ENCODE measurements at places on chromosomes 3 and 15.

DNA sequence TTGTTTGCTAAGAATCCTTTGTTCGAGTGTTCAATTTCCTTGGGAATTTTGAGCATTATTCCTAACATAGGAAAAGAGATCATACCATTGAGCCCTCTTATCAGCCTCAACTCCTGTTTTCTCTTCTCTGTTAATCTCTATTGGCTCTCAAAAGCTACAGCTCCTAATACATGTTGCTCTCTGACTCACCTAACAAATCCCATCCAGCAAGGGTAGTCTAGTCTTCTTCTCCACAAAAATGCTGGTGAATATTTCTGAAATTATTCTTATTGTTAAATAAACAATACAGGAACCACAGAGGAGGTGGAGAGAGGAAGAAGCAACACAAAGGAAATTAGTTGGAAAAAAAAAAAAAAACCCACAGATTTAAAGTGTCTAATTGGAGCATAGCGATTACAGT, 325.8 kb upstream of the NAALADL2 start:
- ATAC-seq, result no peak

GRCh38 chr3:38268522-38268921, 2.9 kb downstream of the SLC22A13 start:
- ATAC-seq, result no peak

DNA sequence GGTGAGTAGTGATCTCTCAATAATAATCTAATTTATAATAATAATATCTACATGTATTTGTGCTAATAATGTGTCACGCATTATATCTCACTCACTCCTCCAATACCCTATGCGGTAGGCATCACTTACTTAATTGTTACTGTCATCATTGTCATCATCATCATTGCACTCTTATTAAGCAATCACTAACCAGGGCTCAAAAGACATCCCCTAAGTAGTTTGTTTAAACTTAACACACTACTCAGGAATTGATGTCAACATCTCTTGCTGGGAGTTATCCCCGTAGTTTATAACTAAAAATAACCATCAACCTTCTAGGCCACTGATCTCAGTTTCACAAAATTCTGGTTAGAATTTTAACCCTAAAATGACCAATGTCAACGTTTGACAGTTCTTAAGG, 56.8 kb upstream of the ICE2 start:
- ATAC-seq, result no peak

- ATAC-seq, result no peak
These were observed 1.0 kb downstream of the TOPAZ1 start for GRCh38 chr3:44242721-44243120.

DNA sequence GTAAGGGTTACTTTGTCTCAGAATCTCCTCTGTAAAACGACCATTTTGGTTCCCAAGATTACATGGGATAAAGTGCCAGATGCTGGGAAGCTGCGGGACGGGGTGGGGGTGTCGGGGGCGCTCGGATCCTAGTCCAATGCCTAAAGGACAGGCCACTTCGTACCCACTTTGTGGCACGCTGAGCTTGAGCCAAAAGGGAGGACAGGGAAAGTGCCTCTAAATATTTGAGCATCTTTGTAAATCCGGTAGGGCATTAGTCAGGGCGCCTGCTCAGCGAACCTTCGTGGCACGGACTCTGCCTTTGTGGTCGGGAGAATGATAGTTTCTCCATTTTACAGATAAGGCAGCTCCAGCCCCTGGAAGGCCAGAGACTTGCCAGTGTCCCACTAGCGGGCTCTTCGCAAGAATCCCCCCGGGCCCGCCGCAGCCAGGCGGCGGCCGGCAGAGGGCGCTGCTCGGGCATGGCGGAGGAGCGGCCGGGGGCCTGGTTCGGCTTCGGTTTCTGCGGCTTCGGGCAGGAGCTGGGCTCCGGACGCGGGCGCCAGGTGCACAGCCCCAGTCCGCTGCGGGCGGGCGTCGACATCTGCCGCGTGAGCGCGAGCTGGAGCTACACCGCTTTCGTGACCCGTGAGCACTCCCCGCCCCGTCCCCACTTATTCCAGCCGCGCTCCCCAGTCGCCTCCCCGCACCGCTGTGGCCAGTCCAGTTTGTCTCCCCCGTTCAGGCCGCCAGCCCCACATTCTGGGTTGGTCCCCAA, 1.8 kb downstream of the RCCD1 start:
- no peak for ATAC-seq

- ATAC-seq, result peak; percentile 22
These were observed 740 bp upstream of the NSMCE3 start for GRCh38 chr15:29270169-29270955.

DNA sequence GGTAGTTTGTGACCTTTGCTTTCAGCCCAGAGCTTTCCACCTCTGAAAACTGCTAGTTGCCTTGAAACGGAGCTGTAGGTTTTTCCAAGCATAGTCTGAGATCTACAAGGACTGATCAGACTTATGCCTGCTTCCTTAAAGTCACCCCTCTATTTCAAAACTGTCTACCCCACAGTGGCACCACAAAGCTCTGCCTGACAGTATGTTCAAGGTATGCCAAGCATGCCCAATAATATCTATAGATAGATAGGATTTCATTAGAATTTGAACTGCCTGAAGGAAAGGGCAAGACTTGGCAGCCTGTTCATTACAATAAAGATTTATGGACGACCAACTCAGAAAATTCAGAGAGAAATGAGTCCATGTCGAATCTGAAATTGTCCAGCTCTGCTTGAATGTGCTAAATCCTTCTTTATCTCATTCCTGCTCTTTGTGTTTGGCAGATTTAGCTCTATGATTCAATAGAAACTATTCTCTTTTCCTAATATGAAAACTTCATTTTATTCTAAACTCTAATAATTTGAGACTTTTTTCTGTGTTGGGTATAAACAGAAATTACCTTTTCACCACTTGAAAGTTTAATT, 227.6 kb upstream of the TBC1D5 start:
- no peak for ATAC-seq

DNA sequence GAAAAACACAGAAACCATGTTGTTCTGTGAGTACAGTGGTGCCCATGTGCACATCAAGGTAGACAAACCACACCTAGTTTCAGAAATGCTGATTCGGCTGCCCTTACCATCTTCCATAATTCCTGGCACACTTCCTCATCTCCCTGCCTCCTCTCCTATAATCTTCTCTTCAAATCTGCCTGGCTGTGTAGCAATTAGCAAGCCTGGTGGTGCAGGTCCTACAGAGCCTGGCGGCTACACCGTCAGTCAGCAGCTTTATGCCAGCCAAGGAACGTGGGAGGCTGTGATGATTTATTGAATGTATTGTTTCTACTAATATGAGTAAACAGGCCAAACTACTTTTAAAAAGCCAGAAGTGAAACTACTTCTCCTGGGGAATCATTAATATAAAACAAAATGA, 106.8 kb downstream of the SEMA6D start:
- no peak for ATAC-seq

DNA sequence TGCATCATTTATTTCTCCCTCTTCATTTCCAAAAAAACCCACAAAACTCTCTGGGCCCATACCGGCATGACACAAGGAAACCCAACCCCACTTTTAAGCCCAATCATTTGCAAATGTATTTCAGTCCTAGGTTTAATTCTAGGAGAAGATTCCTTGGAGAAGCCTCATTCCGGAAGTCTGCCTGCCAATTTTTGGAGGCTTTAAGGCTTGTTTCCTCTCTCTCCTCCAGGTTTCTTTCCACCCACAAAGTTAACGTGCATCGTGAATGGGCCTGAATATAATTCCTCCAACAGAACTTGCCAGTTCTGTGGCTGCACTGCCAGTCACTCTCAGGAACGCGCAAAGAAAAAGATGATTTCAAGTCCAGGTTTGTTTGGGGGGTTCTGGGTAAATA, 69.9 kb upstream of the FOXP1 start:
- no peak for ATAC-seq

- no peak for ATAC-seq
These were observed 29.9 kb downstream of the ACKR4 start for GRCh38 chr3:132626955-132627354.

DNA sequence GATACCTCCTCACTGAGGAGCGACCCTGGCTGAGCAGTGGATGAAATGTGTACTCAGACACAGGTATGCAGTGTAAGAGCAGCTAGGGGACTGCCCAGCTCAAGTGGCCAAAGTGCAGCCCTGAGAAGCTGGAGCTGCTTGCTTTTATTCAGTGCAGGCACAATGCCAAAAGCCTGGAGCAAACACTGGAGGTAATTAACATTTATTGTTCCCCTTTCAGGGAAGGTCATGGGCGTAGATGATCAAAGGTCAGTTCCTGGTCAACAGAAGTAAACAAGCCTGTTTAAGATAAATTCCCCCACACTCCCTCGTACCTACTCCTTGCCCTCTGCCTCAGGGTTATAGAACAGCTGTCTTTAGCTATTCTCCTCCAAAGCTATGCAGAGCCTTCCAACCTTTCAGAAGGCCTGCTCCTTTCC, 17.5 kb downstream of the PLA2G4F start:
- ATAC-seq, result no peak

GRCh38 chr3:5739299-5739935, 551.9 kb downstream of the EDEM1 start:
- ATAC-seq, result no peak

DNA sequence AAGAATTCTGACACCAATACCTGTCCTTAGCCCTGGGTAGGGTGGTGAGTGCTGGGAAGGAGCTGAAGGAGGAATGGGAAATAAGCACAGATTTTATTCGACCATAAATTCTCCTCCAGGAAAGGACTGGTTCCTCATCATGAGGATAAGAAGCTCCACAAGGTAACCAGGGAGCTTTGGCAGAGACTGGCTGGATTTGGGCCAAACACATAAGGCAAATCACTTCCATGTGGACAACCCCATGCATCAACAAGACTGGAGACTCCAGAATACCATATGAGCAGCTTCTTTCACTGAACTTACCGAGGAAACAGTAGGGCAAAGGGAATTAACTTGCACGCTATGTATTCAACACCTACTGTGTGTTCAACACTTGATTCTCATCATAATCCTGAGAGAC, 312.5 kb downstream of the NTRK3 start:
- ATAC-seq, result no peak

GRCh38 chr3:173584838-173585831, 187.6 kb downstream of the NLGN1 start:
- ATAC-seq, result no peak

GRCh38 chr3:69012100-69012799, 1.2 kb downstream of the EOGT start:
- no peak for ATAC-seq

GRCh38 chr15:47870300-47870955, 153.1 kb downstream of the SEMA6D start:
- no peak for ATAC-seq

DNA sequence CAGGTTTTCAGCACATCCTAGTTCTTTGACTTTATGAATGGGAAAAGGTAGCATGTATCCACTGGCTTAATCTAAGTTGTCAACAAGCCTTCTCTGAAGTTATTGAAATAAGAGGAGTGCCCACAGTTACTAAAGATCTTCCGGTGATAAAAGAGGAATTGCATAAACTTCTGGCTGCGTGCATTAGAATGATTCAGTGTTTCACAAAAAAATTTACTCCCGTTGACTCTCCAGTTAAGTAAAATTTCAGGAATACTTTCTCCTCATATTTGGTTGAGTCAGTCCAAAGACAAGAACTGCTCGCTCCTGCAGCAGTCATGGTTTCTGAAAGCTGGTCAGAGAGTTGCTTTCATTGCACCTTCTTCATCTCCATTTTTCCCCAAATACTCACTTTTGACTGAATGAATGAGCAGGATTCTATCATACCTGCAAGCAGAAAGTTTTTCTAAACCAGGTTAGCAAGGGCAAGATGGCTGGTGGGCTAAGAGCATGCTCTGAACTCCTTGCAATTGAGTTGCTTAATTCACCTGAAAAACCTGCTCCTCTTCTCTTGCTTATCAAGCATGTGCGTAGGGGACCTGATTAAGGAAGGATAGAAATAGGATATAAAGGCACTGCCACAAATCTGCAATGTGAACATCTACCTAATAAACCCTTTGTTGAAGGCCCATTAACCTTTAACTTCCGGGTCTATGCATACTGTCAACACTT, 64.2 kb upstream of the TIMP4 start:
- no peak for ATAC-seq

DNA sequence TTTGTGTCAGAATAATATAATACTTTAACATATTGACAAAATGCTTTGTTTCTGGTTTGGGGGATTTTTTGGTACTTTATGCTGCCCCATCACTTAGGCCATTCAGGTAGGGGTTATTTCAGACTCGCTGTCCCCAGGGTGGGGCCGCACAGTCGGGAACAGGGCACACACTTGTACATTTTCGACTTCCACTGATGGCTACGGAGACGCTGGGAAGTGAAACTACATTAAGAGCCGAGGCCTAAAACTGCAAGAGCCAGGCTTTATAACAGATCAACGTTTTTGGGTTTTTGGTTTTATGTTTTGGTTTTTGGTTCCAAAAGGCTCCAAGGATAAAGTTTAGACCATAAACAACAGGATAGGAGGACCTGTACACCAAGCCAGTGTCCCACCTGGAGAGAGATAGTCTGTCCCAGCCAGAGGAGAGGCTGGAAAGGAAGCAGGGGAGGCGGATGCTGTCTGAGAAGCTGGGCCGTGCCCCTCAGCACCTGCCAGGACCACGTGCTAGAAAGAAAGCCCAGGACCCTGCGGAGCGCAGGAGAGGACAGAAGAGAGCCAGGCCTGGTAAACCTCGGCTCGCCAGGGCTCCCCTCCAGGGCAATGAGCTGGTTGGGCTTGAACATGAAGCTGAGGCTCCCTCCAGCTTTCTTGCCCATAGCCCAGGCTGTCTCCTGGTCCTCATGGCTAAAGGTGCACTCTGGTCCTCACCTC, 111.7 kb downstream of the CHSY1 start:
- ATAC-seq, result no peak

GRCh38 chr15:92906563-92907081, 6.5 kb downstream of the CHD2 start:
- peak; percentile 76 for ATAC-seq

GRCh38 chr3:191356631-191357439, 26.5 kb upstream of the UTS2B start:
- ATAC-seq, result no peak

DNA sequence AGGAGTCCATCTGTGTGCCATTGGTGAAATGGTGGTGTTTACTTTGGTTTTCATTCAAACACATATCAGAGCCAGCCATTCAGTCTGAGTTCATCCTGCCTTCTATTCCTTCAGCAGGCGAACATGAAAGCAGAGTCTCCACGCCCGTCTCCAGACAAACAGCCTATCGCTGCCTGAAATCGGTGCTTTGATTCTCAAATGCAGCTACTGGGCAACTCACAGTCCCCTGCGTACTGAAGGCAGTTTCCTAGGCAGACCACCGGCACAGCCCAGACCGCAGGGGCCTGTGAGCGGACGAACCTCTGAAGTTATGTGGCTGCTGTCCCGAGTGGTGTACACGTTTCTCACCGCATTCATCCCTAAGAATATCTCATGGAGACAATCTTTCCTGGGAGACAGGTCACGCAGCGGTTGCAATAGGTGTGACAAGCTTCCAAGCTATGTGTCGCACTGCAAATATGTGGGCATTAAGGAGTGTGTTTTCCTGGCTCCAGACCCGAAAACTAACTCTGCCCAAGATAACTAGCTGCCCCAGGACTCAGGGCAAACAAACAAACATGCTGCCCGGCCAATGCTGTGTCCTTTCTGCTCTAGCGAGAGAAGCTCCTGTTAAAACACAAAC, 16.9 kb upstream of the RYR3 start:
- ATAC-seq, result no peak

- ATAC-seq, result no peak
These were observed 157.4 kb upstream of the GMNC start for GRCh38 chr3:191019855-191020254.

- no peak for ATAC-seq
These were observed 65.3 kb upstream of the FSTL1 start for GRCh38 chr3:120516136-120516535.
